ENCODE measurements at places on chromosomes 3 and 15.

DNA sequence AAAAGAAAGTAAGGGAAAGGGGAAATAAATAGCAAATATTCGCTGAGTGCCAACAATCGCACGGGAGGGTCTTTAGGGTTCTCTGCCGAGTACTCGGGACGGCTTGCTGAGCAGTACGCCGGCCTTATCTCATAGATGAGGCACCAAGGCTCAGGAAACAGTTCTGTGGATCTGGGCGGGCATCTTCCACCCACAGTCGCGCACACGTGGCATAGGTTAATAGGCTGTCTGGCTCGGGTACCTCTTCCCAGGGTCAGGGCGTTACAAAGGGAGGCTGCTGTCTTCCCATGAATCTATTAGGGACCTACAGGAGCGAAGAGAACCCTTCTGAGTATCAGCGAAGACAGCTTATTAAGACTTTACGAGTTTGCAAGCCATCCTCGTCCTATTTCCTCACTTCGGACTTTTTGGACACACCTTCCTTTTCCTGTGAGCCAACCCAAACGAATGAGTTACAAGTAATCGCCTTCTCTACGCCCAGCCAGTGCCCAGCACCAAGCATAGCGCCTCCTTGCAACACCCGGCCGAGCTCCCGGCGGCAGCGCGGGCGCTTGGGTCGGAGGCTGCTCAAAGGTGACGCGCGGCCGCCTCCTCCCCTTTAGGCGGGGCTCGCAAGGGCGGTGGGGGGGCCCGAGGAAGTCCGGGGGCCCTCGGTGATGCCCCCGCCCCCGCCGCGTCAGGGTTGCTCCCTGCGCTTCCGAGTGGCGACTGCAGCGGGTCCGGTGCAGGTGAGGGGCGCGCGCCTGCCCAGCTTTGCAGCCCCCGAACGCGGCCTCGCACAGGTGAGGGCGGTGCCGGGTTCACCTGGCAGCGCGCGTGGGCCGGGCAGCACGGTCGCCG, at the start of gene MCTP2:
Gene MCTP2 (plus strand): TSS at position 679 of the 840 bp plus-strand sequence. CDS start 66,705 bp downstream, outside the sequence.
- DNase-seq = peak; percentile 87

DNA sequence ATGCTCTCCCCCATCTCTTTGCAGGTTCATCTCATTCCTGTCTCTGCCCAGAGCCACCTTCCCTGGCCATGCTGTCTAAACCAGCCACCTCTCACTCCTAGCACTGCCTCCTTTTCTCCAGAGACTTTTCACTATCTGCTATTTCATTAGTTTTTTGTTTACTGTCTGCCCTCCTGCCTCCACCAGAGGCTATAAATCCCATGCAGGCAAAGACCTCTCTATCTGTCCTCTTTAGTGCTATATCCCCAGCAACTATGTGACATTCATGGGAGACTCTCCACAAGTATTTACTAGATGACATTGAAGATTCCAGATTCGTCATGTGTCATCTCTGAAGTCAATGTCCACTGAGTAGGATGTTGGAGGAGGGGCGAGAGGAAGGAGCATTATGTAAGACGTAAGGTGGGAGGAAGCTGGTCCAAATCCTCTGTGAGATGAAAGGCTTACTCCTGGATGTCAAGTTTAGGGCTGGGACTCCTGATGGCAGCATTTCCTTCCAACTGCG, 3.4 kb upstream of the FAM43A start:
- DNase-seq = no peak

DNA sequence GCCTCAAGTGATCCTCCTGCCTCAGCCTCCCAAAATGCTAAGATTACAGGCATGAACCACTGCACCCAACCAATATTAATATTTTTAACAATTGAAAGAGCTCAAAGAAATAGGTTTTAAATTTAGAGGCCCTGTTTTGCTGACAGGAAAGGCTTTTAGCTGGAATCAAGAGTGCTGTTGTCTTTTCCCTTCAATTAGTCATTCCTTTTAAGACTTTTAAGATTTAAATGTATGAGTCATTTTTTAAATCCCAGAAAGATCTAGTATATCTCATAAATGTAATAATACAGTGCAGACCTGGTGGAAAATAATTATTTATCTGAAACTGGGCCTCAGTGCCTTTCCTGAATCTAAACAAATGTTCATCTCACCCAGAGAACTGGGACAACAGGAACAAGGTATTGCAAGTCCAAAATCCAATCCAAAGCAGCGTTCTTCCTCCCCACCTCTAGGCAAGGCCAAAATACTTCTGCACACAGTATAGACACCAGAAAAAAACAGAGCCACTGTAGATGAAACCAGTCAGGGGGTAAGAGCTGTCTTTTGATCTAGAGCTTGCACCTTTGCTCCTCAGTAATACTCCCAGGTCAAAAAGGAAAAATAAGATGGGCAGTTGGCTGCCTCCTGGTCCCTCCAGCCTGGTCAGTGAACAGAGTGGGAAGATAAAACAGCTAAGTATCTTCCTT, 14.4 kb downstream of the AGTR1 start:
- DNase-seq = no peak

DNA sequence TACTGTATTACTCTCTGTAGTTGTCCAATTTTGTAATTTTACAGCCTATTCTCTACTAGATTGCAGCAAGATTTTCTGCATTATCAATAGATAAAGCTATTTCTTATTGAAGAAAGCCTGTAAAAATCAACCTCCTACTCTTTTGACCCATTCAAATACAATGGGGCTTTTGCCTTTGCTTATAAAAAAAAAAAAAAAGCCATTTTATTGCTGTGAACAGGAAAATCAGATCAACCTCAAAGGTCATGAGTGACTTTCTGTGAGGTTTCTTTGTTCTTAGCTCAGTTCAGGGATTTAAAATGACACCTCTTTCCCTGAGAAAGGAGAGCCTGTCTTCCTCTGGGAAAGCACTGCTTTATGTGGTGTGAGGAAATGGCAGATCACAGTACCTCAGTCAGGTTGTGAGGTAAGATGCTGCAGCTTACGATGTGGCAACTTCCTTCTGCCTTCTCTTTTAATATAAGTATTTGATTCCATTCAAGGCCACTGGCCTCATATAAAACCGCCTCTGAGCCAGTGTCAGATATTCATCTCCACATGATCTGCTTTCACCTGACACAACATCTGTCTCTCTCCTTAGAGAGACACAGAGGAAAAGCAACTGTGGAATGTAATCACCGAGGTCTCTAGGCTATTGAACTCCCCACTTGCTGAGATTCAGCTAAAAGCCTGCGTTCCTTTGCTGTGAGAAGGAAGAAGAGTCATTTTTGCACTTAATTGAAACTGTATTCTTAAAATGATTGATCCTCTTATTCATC, 161.5 kb upstream of the MB21D2 start:
- DNase-seq = no peak

DNA sequence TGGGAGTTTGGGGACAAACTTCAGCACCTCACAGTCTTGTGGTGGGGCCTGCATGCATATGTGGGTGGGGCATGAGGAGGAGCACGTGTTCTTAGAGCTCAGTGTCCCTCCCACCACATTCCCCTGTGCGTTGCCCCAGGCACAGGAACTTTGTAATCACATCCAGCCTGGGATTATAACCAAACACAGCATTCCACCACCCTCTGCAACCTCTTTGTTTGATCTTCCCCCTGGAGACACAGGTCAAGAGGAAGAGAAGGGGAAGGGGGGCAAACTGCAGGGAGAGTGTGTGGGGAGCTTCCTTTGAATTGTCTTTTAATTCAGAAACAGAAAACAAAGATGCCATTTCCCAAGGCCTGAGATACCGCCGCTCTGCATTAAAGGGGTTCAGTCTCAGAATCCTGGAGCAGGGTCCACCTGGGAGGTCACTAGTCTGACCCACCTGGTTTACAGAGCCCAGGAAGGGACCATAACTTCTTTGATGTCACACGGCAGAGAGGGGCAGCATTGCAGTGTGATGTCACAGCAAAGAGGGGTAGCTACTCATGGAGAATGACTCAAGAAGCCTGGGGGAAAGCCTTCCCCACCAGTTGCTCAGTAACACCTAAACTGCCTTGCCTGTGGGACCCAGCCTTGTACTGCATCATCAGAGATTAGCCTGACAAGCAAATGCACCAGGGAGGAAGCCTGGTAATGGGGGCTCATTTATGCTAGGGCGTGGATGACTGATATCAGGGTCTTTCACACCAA, 106.3 kb upstream of the RNU6-1 start:
- no peak for DNase-seq

DNA sequence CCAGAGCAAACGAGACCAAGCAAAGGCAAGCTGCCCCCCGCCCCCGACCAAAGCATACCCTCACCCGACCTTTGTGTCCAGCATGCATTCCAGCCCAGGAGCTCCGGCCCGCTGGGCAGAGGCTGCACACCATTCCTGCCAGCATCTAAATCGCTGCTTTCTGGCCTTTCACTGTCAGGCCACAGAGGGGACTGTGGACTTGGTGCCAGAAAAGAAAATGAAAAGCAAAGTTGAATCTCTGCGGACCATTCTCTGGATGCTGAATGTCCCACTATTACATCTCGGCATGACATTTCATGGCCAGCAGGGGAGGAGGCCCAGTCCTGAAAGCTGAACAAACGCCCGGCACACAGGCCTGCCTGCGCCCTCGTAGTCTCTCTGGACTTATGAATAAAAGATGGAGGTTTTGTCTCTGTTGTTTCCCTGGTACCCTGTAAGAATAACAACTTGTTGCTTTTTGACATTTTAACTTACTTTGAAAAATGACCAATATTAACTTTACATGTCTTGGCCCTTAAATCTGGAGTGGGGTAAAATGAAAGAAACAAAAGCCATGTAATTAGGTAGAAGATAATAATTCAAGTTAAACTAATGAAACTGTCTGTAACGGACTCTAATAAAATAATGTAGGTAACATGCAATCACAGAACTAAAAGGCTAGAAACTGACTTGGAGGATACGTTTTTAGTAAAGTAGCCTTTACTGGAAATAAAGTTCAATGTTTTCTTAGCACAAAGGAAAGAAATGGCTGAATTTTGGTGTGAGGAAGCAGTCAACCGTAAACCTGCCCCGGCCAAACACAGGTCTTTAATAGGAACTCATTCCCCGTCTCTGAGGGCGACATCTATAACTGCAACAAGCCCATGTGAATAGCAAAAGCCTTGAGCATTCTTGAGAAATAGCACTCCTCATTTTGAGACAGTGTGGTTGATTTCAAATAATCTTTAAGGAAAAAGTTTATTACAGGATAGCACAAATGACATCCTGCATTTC, 12.7 kb downstream of the IL17RD start:
- no peak for DNase-seq

DNA sequence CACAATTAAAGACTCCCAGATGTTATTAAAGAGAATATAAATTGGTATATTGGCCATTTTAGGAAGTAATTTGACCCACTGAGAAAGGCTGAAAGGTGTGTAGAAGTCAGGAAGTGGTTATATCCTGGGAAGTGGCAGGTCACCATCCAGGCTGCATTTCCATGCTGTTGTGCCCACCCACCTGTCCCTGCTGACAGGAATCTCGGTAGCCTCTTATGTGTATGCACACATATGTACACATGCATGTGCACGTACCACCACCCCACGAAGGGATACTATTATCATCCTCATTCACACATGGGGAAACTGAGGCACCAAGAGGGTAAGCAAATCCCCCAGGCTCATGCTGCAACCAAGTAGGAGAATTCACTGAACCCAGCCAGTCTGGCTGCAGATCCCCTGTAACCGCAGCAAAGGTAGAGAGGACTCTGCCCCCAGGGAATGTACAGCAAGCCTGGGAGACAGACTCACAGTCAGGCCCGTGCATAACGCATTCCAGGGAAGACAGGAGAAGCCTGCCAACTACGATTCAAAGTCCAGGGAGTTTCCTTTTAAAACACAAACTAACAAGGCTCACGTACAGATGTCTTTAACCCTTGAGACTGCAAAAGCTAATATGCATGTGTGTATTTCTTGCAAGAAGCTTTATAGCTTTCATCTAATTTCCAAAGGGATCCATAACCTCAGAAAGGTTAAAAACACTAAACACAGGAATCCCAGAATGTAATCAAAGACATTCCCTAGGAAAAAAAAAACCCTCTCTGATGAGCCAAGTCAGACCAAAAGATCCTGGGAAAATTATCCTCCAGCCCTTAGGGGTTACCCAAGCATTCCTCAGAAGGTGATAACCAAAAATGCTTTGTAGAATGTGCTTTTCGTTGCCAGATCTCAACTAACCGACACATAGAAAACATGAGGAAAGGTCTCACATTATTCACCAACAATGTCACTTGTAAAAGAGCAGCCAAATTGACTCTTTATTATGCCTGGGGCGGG, 129.6 kb downstream of the ADAMTS17 start:
- no peak for DNase-seq

- no peak for DNase-seq
Measured at GRCh38 chr3:129507181-129507831, 21.1 kb upstream of the RHO start.

- DNase-seq = no peak
Measured at GRCh38 chr3:184129012-184129411, 6.1 kb upstream of the EIF2B5 start.

DNA sequence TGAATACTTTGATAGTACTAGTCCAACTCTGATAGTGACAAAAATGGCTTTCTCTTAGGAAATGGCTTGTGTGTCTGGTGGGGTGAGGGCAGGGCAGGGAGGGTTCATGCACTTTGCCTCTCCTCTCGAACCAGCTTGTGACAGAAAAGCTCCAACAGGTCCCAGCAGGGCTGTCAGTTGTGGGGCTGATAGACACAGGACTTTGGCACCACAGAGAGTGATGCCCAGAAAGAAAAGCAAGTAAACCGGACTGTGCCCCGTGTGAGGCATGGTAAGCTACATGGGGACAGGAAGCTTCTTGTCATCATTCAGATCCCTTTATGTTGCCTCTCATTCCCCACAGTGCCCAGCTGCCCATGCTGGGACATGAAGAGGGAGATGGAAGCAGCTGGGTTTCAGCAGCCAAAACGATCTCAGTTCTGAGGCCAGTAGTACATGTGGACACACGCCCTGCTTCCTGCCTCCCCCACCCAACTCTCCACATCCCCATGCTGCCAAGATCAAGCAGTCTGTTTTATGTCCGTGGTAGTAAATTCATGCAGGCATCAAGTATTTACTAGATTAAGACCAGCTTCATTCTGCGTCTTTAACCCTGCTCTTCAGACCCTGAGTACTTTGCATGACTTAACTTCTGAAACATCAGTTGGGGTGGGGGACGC, 29.7 kb upstream of the LIPC start:
- no peak for DNase-seq

DNA sequence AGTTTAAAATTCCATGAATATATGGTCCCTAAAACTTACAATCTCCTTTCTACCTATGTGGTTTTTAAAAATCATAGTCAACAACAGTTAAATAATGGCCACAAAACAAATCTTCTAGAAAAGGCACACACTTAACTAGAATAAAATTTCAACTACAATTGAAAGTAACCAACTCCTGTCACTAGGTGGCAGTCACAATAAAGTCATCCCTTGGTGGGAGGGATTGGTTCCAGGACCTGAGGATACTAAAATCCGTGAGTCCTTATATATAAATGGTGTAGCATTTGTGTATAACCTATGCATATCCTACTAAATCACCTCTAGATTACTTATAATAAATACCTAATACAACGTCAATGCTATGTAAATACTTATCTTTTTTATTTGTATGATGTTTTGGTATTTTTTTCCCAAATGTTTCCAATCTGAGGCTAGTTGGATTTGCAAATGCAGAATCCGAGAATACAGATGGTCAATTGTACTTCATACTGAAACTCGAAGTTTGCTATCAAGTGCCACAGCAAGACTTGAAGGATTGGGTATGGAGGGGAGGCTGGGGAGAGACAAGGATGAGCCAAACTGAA, 172.6 kb downstream of the FMN1 start:
- no peak for DNase-seq

- no peak for DNase-seq
Measured at GRCh38 chr3:143269741-143270140, 150.2 kb downstream of the CHST2 start.

GRCh38 chr15:59340325-59340724, 32.3 kb downstream of the MYO1E start:
- DNase-seq = no peak

- DNase-seq = no peak
Measured at GRCh38 chr15:76217029-76217881, 94.0 kb downstream of the ETFA start.
